Amniotic epithelial cell (primary cell): ENCODE measurements at places on chromosomes 6 and 20.
A peak's percentile ranks its signal among the peaks of the same experiment; 100 is the strongest.

DNA sequence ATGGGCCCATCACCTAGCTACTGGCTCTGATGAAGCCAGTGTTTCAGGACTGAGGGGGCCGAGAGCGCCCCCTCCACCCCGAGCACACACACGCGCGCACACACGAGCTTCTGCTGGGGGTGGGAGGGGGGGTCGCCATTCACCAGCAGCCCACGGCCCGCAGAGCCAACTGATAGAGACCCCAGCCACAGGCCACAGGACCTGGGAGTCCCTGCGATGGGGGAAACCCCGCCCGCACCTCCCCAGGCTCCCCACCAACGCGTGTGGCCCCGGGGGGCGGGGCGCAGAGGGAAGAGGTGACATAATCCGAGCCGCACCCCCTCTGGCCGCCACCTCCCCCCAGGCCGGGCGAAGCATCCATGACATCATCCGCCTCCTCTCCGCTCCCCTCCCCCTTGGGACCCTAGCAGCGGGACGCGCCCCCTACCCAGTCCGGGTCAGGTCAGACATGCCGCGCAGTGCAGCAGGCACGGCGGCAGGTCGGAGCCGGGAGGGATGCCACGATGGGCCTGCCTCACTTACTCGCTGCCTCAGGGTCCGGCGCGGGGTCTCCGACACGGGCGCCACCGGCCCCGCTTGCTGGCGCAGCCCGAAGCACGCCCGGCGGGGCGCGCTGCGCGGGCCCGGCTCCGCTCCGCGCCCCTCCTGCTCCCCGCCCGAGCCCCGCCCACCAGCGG, at the start of gene LZTS3:
Gene LZTS3 (minus strand): TSS at position 617 of the 677 bp plus-strand sequence. CDS start 6,386 bp downstream, outside the sequence.
- no peak for DNase-seq

DNA sequence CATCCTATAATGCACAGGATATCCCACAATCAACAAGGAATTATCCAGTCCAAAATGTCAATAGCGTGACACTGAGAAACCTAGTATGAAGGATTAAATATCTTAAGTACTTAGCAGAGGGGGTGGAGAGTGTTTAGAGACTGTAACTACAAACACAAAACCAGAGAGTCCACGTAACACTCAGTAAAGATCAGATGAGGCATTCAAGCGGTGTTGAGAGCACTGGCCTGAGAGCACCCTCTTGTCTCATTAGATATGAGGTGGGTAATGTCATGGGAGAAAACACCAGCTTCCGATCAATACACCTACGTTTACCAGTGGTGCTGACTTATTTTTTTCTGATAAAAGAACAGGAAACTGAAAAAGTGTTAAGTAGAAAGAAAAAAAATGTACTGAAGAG, 2.3 kb downstream of the FAM184A start:
- DNase-seq, result no peak

DNA sequence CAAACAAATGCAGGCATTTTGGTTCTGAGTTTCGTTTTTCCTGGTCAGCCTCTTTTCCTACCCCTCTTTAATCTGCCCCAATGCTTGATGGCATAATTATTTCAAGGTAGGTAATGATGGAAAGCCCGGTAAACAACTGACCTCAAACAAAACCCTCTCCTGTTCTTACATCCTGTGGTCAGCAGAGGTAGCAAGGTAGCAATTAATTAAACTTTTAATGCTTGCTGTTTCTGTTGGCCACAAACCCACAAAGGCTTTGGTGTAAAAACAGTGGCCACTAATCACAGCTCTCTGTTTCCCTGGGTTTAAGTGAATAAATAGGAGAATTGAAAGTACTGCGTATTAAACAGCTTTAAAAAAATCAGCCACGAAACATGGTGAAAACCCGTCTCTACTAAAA, 261.5 kb upstream of the SOX4 start:
- DNase-seq, result peak; percentile 13

GRCh38 chr6:101909366-101909765, 515.9 kb downstream of the GRIK2 start:
- no peak for DNase-seq

GRCh38 chr20:63183422-63184146, 32.3 kb downstream of the YTHDF1 start:
- peak; percentile 10 for DNase-seq

DNA sequence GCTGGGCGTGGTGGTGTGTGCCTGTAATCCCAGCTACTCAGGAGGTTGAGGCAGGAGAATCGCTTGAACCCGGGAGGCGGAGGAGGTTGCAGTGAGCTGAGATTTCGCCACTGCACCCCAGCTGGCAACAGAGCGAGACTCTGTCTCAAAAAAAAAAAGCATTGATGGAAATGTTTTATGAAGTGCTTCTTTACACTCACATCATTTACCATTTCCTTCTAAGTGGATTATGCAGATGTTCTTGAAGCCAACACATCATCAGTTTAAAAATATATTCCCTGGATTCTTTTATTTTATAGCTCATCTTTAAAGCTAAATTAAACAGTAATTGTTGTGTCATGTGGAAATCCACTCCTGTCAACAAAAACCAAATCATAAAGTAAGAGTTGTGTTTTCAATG, 35.9 kb upstream of the HDDC2 start:
- no peak for DNase-seq
